CD4-positive, alpha-beta T cell treated with Interleukin-2 at 100 ng/mL for 4 hours (primary cell): ENCODE measurements at places on chromosomes 13 and 19.

- no peak for DNase-seq
Measured at GRCh38 chr13:20192836-20193161, at the start of gene GJB2. Gene GJB2 (minus strand): TSS chr13:20192938. CDS start chr13:20189581, 3,357 bp downstream.

DNA sequence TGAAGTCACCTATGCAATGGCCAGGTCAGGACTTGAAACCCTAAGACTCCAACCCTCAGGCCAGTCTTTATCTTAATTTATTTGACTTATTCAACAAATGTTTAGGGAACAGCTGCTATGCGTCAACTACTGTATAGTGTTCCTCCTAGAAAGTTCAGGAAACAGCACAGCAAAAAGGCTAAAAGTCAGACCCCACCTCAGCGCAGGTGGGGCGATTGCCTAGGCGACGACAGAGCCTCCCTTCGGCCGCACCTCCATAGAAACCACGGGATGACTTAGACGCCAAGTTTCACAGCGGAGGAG is 502 bp downstream of the VRK3 start:
- no peak for DNase-seq

- no peak for DNase-seq
Measured at GRCh38 chr19:38209152-38209551, 14.9 kb downstream of the DPF1 start.

DNA sequence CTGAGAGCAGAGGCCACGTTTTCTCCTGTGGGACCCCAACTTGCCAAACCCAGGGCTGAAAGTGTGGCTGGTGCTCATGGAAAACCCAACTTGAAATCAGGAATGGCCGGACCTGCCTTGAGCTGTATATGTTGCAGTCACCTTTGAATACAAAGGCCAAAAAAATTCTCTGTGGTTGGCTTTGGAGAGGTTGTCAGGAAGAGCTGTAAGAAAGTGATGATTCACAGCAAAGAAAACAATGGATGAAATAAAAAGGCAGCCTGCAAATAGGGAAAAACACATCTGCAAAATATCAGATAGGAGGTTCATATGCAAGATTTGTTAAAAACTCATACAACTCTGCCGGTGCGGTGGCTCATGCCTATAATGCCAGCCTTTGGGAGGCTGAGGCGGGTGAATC is 715.8 kb downstream of the UQCRFS1 start:
- no peak for DNase-seq

DNA sequence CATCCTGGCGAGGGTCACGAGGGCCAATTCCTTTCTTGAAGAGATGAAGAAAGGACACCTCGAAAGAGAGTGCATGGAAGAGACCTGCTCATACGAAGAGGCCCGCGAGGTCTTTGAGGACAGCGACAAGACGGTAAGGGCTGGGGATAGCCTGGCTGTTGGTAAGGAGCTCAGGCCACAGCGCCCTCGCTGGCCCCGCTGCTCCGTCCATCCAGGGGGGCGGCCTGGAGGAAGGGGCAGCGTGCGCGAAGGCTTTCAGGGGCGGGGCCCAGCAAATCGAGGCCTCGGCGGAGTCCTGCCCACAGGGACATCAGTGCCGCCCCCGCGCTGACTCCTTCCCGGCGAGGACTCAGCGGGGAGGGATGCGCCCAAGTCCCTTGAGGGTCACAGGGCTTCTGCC is 6.9 kb downstream of the F10 start:
- no peak for DNase-seq

- DNase-seq: no peak
Measured at GRCh38 chr13:34654647-34655046, 287.4 kb upstream of the NBEA start.

- DNase-seq: no peak
Measured at GRCh38 chr19:4700693-4700970, 23.0 kb downstream of the DPP9 start.

DNA sequence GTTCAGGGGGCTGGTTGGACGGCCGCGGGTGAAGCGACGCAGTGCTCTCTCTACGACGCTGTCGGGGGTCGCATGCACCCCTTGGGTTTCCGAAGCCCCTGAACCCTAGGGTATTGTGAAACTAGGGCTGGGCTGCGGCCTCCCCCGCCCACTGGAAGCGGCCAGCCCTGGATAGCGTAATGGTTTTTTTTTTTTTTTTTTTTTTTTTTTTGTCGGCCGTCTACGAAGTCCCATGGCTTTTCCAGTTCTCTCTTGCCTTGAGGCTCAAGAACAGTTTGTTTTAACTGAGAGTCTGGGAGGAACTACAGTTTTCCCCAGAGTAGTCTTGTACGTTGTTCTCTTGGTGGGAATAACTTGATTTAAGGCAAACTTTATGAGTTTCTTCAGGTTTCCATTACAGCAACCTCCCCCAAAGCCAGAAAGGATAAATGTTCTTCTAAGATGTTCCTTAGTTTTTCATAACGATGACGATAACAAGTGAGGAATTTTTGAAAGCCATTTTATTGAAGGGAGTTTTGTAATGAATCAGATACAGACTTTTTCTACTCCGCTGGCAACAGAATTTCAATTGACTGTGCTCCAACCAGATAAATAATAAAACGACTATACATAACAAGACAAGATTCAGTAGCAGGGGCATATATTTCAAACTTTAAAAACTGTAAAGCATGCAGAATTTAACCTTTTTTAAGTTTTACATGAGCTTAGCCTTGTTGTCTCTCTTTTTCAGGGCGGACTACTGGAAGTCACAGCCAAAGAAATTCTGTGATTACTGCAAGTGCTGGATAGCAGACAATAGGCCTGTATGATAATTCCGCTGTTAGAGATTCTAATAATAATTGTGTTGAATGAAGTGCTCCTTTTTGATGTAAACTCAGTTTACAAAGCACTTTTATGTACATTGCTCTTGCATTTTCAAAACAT is 867 bp downstream of the WBP4 start:
- no peak for DNase-seq

DNA sequence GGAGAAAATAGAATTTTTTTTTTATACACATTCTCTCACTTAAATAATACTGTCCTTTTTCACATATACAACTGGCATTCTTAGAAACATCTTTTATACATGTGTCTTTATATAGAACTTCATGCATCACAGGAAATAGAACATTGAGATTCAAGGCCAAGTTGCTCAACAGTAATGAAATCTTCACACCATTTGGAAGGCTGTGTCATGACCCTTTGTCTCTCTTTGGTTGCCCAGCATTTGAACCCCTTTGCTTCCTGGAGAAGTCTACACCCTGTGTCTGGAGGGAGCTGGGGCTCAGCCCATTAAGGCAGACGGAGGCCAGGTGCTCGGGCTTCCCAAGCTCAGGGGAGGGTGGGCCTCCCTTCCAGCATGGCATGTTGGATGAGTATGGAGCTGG is 41.1 kb downstream of the B3GLCT start:
- DNase-seq: no peak

DNA sequence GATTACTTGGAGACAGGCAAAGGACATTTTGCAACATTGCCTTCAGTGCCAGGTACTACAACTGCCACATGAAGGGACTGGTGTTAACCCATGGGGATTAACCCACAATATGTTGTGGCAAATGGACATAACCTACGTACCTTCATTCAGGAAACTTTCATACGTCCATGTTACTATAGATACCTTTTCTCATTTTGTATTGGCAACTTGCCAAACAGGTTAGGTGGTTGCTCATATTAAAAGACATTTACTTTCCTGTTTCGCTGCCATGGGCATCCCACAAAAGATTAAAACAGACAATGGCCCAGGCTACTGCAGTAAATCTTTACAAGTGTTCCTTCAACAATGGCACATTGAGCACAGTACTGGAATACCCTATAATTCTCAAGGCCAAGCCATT is 925.3 kb downstream of the SLITRK6 start:
- DNase-seq: no peak

DNA sequence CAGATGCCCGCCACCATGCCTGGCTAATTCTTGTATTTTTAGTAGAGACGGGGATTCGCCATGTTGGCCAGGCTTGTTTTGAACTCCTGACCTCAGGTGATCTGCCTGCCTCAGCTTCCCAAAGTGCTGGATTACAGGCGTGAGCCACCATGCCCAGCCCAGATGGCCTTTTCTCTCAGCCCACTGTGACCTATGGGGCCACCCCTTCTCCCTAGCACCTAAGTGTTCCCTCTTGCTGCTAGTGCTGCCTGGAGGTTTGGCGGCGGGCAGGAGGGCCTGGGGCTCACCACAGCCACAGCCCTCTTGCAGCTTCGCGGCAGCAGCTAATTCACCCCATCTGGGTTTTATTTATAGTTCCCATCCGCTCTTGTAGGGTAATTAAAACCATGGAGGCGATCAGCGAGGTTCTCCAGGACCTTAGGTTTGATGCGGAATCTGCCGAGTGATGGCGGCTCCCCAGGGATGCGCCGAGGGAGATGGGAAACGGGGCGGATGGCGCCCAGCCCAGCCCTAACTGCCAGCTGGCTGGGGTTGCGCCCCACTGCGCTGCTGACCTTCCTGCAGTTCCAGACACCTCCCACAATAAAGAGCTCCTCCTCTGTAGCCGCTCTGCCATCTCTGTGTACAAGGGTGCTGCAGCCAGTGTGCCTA is 3.3 kb downstream of the REX1BD start:
- no peak for DNase-seq

- no peak for DNase-seq
Measured at GRCh38 chr13:24925318-24926231, 161.6 kb downstream of the RNF17 start.

DNA sequence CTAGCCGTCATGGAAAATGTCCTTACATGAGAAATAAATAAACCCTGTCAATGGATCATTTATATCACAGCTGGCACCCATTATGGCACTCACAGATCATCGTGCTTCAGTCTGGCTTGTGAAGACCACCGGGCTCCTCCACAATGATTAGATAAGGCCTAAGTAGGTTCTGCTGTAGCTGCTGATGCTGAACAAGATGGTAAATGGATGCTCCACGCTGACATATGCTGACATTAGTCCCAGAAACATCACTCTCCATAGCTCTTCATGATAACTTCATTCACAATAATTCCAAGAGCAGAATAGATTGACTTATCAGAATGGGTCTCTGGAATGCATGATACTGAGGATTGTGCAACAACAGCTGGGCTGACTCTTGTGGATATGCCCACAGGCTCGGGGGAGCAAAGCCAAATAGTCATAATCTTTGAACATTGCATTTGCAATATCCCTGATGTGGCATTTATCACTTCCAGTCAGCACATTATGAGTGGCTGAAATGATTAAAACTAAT is 63.8 kb upstream of the RXFP2 start:
- no peak for DNase-seq

- no peak for DNase-seq
Measured at GRCh38 chr19:787536-787935, 9.7 kb upstream of the PTBP1 start.

GRCh38 chr13:23876265-23876664 is 12.9 kb downstream of the MIPEP start:
- DNase-seq: no peak

DNA sequence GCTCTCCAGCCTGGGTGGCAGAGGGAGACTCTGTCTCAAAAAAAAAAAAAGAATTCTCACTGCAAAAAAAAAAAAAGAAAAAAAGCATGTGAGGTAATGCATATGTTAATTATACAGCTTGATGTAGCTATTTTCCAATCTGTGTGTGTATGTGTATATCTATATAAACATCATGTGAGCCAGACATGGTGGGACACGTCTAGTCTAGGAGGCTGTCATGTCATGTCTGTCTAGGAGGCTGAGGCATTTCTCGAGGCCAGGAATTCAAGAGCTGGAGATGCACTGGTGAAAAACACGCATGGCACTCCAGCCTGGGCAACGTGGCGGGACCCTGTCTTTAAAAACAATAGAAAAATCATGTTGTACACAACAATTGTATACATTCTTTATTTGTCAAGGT is 6.9 kb upstream of the SBK3 start:
- no peak for DNase-seq

GRCh38 chr13:38494445-38494844 is 144.8 kb downstream of the UFM1 start:
- DNase-seq: no peak

DNA sequence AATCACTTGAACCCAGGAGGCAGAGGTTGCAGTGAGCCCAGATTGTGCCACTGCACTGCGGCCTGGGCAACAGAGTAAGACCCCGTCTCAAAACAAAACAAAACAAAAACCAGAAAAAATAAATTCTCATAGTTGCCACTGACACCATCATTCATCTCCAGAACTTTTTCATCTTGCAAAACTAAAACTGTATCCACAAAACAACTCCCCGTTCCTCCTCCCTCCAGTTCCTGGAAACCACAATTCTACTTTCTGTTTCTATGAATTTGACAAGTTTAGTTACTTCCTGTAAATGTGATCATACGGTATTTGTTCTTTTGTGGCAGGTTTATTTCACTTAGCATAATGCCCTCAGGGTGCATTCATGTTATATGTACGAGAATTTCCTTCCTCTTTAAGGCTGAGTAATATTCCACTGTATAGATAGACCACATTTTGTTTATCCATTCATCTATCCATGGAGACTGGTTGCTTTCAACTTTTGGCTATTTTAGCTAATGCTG is 13.2 kb upstream of the ADGRE5 start:
- peak; percentile 91 for DNase-seq

DNA sequence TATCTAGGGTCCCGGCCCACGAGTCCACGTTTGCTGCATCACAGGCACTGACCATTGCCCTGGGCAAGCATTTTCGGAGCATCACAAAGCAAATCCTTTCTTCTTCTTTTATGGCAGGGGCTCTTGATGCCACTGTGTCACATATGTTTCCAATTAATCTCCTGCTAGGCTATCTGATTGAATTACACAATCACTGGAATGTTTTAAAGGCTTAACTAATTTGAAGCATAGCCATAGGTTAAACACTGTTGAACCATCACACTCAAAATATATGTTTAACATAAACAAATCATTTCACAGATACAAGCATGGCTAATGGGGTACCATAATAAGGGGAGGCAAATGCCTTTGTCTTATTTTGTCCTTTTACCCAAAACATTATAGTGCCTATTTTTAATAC is 338.3 kb downstream of the POU4F1 start:
- DNase-seq: no peak

DNA sequence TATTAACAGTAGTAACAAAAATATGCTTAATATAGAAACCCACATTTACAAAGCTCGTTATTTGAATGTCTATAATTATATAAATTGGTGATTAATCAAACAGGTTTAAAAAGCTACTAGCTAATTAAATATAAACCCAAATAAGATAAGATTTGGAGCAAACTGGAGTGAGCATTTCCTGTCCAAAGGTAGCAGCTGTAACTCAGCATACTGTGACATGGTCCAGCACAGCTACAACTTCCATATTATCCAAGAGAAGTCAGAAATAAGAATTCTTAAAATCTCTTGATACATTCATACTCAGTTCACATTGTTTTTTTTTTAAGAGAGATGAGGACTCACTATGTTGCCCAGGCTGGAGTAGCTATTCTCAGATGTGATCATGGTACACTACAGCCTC is 8.5 kb downstream of the MTRF1 start:
- DNase-seq: no peak

DNA sequence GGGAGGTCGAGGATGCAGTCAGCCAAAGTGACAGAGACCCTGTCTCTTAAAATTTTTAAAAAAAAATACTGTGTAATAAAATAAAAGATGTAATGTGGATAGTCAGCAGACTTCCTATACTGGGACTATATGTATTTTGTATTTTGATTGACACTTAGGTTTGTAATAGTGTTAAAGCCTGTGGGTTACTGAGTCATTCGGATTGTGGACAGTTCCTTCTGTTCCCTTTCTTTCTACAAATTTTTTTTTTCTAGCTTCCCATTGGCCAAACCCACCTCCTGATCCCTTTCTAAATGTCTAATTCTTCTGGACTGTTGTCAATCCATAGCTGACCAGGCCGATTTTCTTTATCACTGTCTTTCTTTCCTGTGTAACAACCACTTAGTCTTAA is 108.0 kb downstream of the DNAJC3 start:
- no peak for DNase-seq

GRCh38 chr13:39501702-39502324 is 101.2 kb downstream of the LHFPL6 start:
- DNase-seq: no peak
